ENCODE measurements at places on chromosomes 1 and 21.

DNA sequence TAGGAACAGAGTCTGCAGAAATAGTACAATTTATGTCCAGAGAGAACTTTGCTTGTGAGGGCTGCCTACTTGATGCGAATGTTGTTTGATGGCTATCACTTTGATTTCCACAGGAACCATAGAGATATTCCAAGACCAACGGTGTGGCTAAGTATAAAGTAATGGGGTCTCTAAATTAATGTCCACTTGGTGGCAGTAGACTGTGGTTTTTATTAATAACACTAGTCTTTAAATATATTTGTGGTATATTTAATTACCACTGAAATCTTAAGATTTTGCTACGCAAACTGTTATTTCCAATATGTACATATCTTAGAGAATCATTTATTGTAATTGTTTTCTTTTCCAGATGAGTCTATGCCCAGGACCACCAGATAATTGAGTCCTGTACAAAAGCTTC lies 647.9 kb downstream of the PLA2G4A start:
- DNase-seq: no peak

DNA sequence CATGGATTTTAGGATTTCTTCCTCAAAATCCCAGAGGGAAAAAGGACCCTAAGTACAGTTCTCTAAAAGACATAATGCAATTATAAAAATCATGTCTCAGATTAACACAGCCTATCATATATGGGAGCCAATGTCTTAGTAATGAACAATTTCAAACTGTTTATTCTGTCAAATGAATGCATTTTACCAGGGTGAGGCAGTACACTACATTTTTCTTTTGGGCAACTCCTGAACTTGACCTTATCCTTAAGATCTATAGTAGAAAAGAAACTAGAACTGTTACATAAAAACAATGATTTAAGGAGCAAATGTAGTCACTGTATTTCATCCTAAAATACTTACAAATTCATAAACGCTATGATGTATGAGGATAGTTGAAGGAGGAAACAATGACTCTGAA lies 226.3 kb upstream of the B3GALT2 start:
- DNase-seq: no peak

DNA sequence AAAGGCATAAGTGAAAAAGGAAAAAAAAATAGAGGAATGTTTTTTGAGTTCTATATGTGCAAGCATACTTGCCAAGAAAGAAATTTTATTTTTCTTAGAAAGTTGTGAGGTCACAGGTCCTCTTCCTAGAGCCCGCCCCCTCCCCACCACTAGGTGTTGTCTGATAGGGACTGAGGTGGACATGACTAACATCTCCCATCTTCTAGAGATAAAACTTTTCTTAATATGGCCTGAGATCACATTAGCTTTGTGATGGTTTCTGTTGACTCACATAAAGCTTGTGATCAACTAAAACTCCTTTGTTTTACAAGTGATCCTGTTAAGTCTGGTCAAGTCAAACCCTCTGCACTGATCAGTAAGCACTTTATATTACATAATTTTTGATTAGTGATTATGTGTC lies 33.4 kb upstream of the CITED4 start:
- DNase-seq: no peak

GRCh38 chr21:19440792-19441655 lies 1037.4 kb upstream of the TMPRSS15 start:
- DNase-seq: no peak

- DNase-seq: peak; percentile 92
These were observed 1.6 kb downstream of the SPEN start for GRCh38 chr1:15848929-15849774.

DNA sequence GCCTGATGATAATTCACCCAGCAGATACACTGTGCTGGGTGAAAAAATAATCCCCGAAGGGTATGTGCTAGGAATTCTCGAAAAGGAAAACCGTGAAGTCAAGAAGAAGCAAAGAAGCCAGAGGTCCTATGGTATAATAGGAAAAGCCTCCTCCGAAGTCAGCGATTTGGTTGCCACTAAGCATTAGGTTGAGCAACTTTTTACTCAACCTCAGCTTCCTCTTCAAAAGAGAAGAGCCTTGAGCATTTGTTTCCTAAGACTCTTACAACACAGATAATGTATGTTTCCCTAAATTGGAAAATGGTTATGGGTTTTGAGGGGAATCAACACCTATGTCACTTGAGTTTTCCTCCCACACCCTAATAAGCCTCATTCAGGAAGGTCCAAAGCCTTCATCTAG lies 21.3 kb upstream of the MNDA start:
- no peak for DNase-seq

GRCh38 chr1:57897581-57897980 lies 473.7 kb upstream of the DAB1 start:
- DNase-seq: no peak

DNA sequence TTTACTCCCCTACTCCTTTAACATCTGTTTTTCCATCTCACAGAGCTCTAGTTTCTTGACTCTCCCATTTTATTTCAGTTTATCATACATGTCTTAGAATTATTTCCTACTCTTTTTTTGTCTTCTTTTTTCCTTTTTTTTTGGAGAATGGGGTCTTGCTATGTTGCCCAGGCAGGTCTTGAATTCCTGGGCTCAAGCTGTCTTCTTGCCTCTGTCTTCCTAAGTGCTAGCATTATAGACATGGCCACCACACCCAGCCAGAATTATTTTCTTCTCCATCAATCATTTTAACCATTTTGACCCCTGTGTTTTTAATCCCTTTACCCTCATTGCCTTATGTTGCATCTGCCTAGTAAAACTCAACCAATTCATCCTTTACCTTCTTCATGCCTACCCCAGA lies 123.2 kb upstream of the KIAA1614 start:
- DNase-seq: no peak

GRCh38 chr1:156073740-156074139 lies 8.5 kb downstream of the MEX3A start:
- DNase-seq: peak; percentile 71

GRCh38 chr1:92887465-92887864 lies 55.6 kb downstream of the RPL5 start:
- no peak for DNase-seq

- DNase-seq: no peak
These were observed 1043.6 kb upstream of the ADGRL4 start for GRCh38 chr1:80050085-80050484.

DNA sequence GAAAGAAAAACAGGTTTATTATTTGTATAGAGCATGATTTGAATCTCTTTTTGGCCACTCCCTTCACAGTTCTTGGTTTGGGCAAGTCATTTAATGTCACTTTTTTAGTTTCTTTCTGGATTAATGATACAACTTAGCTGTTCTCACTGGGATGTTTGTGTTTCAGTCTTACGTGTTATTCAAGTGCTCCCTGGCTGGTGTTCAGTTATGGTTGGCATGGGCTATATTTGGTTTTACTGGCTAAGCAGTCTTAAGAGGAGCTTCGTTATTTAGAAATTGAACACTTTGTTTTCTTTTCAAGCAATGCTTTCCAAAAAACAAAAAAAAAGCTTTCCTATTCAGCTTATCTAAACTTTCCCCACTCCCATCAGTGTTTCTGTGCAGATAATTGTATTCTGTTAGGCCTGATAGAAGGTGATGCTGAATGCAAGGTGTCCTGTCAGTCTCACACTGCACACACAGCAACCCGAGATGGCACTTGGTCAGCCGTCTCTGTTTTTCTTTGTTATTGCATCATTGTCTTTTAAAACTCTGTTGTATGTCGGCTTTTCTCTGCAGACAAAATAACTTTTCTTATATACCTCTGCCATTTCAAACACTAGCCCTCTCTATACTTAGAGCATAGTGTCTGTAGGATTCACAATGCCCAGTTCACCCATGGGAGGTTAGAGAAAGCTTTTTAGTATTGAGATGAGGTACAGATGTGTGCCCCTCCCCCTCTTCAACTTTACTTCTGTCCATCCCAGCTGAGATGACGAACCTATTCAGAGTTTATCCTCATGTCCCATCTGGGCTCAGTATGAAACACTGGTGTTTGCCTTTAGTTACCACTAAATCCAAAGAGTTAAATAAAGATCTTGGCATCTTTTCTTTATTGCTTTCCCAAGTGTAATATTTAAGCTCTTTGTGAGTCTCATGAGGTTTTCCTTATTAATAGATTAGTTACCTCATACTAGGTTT lies 80.2 kb downstream of the VPS13D start:
- no peak for DNase-seq

DNA sequence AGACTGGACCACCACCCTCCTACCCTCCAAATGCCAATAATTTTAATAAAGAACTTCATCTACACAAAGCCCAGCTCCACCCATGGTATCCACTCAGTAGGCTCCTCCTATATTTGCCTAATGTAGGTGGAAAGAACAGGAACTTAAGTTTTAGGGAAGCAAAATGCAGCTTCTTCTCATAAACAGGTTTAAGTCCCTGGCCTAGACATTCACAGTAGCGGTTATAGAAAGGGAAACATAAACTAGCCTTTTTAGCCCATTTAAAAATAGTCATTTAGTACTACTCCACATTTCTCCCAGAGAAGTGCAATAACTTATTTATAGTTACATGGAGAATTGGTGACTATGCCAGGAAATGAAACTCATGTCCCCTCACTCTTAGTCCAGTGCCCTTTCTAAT lies 56.6 kb upstream of the CPLANE2 start:
- DNase-seq: no peak

DNA sequence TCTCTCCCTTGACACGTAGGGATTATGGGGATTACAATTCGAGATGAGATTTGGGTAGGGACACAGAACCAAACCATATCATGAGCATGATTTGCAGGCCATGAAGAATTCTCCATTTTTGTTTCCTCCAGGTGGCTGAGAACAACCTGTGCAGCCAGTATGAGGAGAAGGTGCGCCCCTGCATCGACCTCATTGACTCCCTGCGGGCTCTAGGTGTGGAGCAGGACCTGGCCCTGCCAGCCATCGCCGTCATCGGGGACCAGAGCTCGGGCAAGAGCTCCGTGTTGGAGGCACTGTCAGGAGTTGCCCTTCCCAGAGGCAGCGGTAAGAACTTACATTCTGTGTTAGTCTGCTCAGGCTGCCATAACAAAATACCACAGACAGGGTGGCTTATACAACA lies 9.7 kb downstream of the MX1 start:
- no peak for DNase-seq

DNA sequence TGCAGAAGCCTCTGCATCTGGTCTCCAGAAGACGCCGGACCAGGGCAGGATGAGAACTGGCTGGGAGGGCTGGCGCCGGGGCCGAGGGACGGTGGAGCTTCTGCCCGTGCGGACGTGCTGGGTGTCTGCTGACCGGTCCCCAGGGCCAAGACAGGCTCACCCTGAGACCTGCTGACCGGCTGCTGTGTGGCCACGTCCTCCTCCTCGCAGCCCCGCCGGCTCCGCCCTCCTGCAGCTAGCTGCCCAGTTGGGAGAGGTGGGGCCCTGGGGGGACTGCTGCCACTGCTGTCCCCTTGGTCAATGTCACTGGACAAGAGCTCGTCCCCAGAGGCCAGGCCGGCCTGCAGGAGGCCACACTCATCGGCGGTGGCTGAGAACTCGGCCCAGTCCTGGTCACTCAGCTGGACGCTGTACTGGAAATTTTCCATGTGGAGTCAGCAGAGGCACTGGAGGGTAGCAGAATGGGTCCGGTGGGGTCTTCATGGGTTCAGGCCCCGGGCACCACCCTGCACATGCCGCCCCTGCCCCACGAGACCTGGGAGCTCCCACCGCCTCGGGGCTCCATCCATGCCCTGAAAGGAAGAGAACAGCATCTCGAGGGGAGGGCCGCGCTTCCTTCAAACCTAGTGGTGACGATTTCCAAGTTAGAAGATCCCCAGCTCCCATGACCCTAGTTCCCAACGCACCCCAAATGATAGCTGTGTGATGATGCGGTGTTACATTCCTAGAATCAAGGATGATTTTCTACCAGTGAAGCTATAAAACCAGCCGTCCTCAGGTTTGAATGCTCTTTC lies 1.1 kb downstream of the PERM1 start:
- no peak for DNase-seq

GRCh38 chr1:187051618-187052232 lies 223.0 kb downstream of the PLA2G4A start:
- peak; percentile 52 for DNase-seq

DNA sequence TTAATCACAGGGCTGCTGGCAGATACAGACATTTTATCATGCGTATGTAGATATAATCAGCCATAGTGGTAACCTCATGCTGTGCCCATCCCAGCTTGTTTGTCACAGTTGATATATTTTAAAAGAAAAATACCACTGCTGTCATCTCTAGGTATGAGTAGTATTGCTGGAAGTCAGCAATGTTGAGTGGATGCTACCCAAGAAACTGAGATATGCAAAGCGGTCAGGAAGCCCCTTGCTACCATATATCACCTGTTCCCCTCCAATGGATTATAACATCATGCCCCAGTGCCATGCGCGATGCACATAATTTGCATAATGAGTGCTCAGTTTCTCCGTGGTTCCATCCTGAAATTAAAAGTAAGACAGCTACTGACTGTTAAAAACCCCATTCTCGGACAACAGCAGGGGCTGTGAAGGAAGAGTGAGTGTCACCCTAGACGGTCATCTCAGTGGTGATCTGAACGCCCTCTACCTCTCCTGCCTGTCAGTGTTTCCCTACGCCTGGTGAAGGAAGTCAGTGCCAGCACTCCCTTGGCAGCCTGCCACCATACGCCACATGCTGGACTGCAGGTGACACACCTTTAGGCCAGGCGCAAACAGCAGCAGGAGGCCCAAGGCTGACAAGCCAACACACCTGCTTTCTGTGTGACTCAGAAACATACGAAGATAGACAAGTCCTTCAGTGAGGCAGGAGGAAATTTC lies 2.7 kb downstream of the IL10RB start:
- peak; percentile 43 for DNase-seq

GRCh38 chr1:220843481-220844011 lies 35.7 kb upstream of the HLX start:
- peak; percentile 2 for DNase-seq

GRCh38 chr1:206658981-206659273 lies 23.6 kb downstream of the DYRK3 start:
- no peak for DNase-seq

GRCh38 chr1:208090388-208091301 lies 153.5 kb downstream of the PLXNA2 start:
- no peak for DNase-seq
